ENCODE measurements at places on chromosomes 16 and 17. TPM values are rescaled to one million over a fixed set of nuclear protein-coding genes. Genes with fewer than 3 reads are reported as not detected.

SOX8 gene
- total RNA-seq: 0.07 TPM

MMP25 gene
- total RNA-seq: not detected

FOXF1 gene
- total RNA-seq: not detected

SLC5A11 gene
- total RNA-seq: not detected

C16orf89 gene
- not detected for total RNA-seq

- no peak for DNase-seq
- no peak overlapping the region for H3K27ac ChIP-seq
- no peaks in the 10 kb centered on the region for H3K4me1 ChIP-seq
- H3K36me3 ChIP-seq: no peaks in the 10 kb centered on the region
- no peak overlapping the region for H3K4me3 ChIP-seq
These were observed 9.6 kb upstream of the ALDH3A1 start for GRCh38 chr17:19757536-19758180.

DNA sequence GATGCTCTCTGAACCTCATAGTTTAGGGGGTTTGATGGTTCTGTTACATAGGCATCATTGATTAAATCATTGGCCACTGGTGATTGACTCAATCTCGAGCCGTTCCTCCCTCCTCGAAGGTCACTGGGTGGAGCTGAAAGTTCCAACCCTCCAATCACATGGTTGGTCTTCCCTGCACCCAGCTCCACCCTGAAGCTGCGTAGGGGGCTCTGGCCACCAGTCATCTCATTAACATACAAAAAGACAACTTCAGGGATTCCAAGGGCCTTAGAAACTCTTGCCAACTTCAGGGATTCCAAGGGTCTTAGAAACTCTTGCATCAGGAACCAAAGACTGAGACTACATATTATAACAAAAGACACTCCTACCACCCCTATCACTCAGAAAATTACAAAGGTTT is 306.5 kb upstream of the TNRC6C start:
- H3K27me3 ChIP-seq: peaks cover 55% of the 10 kb centered on the region
- no peaks in the 10 kb centered on the region for H3K36me3 ChIP-seq
- H3K4me1 ChIP-seq: no peaks in the 10 kb centered on the region
- DNase-seq: no peak

DNA sequence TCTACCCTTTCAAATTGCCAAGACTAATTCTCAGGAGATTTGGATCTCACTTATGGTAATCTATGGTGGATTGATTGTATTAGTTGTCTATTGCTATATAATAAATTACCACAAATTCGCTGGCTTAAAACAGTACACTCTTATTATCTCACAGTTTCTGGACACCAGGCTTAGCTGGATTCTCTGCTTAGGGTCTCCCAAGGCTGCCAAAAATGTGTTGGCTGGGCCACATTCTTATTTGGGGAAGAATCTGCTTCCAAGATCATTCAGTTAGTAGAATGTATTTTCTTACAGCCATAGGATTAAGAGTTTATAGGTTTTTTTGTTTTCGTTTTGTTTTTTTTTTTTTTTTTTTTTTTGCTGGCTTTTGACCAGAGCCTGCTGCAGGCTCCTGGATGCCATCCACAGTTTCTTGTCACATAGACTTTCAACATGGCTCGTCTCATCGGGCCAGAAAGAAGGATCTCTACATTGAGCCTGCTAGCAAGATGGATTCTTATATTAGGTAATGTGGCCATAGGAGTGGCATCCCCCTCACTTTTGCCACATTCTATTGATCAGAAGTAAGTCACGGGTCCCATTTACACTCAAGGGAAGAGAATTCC is 415.3 kb downstream of the KIF2B start:
- H3K36me3 ChIP-seq: no peaks in the 10 kb centered on the region
- no peaks in the 10 kb centered on the region for H3K4me1 ChIP-seq
- no peak for DNase-seq
- no peaks in the 10 kb centered on the region for H3K27me3 ChIP-seq
- no peak overlapping the region for H3K4me3 ChIP-seq
- H3K27ac ChIP-seq: no peak overlapping the region

DNA sequence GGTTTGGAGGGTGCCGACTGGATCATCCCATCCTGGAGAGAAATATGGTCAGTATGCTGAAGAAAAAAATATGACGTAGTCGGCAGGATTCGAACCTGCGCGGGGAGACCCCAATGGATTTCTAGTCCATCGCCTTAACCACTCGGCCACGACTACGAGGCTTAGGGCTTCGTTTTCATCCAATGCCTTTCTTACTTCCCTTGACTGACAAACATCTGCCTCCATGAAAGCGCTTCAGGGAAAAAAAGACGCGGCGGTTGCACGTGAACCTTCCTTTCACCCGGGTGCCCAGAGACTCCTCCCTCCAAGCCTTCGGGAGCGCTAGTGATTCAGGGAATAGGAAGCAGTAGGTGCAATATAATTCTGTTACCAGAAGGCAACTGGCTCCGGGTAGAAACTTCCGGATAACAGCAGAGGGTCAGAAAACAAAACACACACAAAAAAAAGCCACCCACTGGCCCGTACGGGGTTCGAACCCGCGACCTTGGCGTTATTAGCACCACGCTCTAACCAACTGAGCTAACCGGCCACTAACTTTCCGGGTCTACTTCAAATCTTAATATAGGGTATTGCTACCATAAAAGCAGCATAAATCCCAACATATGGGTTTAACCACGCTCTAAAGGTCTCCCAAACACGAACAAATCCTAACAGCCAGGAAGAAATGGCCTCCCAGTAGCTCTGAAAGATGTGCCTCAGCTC is 16.3 kb upstream of the AURKB start:
- H3K36me3 ChIP-seq: peaks cover 47% of the 10 kb centered on the region
- DNase-seq: peak; percentile 53
- H3K4me1 ChIP-seq: peaks cover 20% of the 10 kb centered on the region
- H3K27me3 ChIP-seq: no peaks in the 10 kb centered on the region

DNA sequence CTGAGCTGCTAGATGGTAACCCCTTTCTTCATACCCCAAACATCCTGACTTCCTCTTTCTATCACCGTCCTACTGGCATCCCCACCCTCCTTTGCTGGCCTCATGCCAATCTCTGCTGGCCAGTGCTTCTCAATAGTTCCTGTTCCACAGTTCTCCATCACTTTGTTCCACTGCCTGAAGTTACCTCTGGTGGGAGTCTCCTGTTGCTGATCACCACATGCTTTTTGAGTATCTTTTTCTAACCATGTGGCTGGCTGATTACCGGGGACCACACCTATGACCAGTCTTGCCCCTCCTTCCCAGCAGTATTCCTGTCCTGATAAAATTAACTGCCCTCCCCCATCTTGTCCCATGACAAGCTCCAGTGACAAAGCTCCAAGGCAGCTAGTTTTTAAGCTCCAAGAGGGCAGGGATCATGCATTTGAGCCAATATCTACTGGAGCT is 380.4 kb upstream of the CCL2 start:
- H3K4me1 ChIP-seq: peaks cover 68% of the 10 kb centered on the region
- H3K36me3 ChIP-seq: no peaks in the 10 kb centered on the region
- H3K27me3 ChIP-seq: no peaks in the 10 kb centered on the region
- H3K4me3 ChIP-seq: no peak overlapping the region
- peak overlapping the region; percentile 90 for H3K27ac ChIP-seq

DNA sequence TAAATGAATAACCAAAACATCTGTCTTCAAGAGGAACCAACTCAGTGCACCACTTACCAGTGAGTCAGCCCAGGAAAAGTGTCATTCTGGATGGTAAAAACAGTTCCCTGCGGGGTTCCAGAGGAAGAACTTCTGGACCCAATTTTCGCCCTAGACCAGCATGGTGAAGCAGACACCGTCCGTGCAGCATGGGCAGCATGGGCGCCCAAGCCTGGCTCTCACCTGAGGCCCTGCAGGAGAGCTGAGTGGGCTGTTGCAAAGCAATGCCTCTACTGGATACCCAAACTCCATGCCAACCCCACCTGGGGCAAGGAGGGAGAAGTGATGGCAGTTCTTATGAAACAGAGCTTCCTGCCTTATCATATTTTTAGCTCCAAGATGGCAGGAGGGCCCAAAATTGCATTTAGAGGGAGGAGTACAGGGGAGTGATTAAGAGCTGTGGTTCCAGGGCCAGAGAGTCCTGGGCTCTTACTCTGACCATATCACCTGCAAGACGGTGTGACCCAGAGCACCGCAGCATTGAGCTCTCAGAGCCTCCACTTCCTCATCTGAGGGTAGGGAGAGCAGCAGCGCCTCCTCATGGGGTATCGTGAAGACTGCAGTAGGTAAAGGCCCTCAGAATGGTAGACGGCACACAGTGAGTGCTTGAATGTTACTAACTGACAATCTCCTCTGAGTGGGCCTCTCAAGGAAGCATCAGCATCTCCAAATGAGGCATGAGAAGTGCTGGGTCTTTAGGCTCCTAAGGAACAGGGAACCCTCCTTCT is 16.6 kb upstream of the INPP5K start:
- peak; percentile 53 for DNase-seq
- H3K4me1 ChIP-seq: no peaks in the 10 kb centered on the region
- H3K36me3 ChIP-seq: peaks cover 53% of the 10 kb centered on the region
- H3K27me3 ChIP-seq: no peaks in the 10 kb centered on the region
- no peak overlapping the region for H3K4me3 ChIP-seq

GRCh38 chr17:2719861-2720260 is 8.3 kb upstream of the CLUH start:
- H3K27ac ChIP-seq: no peak overlapping the region
- DNase-seq: no peak
- no peaks in the 10 kb centered on the region for H3K36me3 ChIP-seq
- H3K4me3 ChIP-seq: no peak overlapping the region
- no peaks in the 10 kb centered on the region for H3K27me3 ChIP-seq
- peaks cover 13% of the 10 kb centered on the region for H3K4me1 ChIP-seq

DNA sequence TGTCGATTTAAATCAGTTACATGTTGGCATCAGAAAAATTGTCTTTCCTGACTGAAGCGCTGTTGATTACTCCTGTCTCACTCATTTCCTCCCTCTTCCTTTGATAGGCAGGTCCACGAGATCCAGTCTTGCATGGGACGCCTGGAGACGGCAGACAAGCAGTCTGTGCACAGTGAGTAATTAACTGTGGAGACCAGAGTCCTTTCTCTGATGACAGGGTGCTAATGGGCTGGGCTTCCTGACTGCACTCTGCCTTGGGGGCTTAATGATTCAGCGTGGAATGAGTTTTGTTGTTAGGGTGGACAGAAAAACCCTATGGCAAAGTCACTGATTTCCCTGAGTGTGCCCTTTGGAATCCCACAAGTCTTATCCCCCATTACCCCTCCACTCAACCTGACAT is 6.5 kb downstream of the GOSR2 start:
- no peaks in the 10 kb centered on the region for H3K4me1 ChIP-seq
- H3K27ac ChIP-seq: no peak overlapping the region
- no peak overlapping the region for H3K4me3 ChIP-seq
- peaks cover 77% of the 10 kb centered on the region for H3K36me3 ChIP-seq
- DNase-seq: no peak

GRCh38 chr17:77698903-77699623 is 259.4 kb upstream of the TNRC6C start:
- H3K27me3 ChIP-seq: peaks cover 30% of the 10 kb centered on the region

DNA sequence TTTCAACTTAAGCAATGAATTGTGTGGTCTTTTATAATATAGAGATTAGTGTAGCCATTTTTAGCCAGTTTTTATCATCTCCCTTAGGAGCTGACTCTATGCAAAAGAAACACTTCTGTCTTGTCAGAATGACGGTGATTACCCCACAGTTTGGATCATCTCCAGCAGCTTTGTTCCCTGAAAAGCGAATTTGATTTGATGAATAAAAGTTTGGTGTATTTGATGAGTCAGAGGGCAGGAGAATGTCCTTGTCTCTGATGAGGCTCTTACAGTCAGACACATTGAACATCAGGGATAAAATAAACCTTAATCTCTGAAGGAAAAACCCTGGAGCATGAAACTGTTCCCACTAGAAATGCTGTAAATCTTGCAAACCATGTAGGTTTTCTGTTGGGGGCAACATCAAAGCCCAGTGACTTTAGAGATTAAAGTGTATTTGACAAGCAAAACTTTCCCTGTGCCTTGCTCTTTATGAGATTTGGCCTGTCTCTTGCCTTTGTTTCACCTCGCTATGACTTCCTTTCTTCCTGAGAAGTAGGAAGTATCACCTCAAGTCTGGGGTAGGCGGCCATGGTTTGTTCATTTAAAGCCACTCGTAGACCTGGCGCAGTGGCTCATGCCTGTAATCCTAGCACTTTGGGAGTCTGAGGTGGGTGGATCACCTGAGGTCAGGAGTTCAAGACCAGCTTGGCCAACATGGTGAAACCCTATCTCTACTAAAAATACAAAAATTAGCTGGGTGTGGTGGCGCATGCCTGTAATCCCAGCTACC is 209.3 kb downstream of the FTO start:
- no peak overlapping the region for H3K4me3 ChIP-seq
- no peak for DNase-seq
- H3K4me1 ChIP-seq: no peaks in the 10 kb centered on the region
- H3K27me3 ChIP-seq: no peaks in the 10 kb centered on the region

- H3K4me3 ChIP-seq: no peak overlapping the region
- peaks cover 9% of the 10 kb centered on the region for H3K36me3 ChIP-seq
- no peak for DNase-seq
- no peaks in the 10 kb centered on the region for H3K27me3 ChIP-seq
- no peak overlapping the region for H3K27ac ChIP-seq
These were observed 6.9 kb downstream of the TEN1 start for GRCh38 chr17:75985986-75986385.

DNA sequence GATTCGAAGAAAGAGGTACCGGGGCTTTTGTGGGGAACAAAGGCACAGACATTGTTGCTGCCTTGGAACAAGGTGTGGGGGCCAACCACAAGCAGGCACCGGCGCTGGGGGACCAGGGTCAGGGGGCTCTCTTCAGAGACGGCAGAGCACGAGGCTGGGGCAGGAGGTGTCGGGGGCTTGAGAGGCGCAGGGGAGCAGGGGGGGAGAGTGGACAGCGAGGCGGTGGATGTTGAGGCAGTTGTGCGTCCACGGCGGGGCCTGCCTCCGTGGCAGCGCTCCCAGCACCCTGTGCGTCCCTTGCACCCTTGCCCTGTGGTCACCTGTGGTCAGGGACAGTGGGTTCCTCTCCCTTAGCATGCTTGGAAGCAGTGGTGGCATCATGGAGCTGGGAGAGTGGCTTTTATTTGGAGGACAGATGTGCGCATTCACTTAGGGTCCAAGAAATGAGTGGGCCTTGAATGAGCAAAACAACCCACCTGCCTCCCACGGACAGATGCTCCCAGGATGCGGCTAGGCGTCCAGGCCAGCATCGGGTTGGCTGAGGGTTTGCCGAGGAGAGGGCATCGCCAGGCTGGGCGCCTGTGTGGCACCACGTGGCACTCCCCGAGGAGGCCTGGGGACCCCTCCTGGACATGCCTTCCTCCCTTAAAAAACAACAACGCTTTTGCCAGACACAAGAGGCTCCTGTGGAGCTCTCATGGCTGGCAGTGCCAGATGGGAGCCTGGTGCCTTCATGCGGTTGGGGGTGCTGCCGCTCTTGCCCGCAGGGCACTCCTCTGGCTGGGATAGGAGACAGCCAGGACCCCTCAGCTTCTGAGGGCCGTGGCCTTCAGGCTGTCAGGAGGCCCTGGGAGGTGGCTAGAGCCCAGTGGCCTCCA is 113.0 kb downstream of the BANP start:
- H3K36me3 ChIP-seq: peaks cover 2% of the 10 kb centered on the region
- H3K4me1 ChIP-seq: peaks cover 8% of the 10 kb centered on the region
- H3K27ac ChIP-seq: no peak overlapping the region
- H3K4me3 ChIP-seq: no peak overlapping the region
- DNase-seq: no peak
